ENCODE measurements at places on chromosomes 4 and X.

DNA sequence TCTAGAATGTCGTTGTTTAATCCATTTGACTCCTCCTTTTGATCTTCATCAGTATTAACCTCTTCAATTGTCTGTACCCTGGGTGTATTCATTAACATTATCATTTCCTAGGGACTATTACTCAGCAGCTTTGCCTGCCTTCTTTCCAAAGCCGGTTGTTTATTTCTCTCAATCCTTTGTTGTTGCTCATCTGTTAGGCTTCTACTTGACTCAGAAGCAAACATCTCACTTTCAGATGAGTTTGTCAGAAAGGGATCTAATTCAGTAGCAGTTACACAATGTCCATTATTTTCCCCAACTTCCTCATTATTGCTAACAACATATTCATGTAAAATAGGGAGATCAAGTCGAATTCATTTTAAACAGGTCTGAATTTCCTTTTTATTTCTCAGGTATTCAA lies 22.1 kb upstream of the HSD17B10 start:
- DNase-seq, result no peak

- DNase-seq, result no peak
These were observed 13.7 kb upstream of the DHX15 start for GRCh38 chr4:24598025-24598424.

- DNase-seq, result no peak
These were observed 25.0 kb upstream of the CWH43 start for GRCh38 chr4:48960988-48961635.

- DNase-seq, result no peak
These were observed 148.9 kb upstream of the FGF16 start for GRCh38 chrX:77298296-77298695.

DNA sequence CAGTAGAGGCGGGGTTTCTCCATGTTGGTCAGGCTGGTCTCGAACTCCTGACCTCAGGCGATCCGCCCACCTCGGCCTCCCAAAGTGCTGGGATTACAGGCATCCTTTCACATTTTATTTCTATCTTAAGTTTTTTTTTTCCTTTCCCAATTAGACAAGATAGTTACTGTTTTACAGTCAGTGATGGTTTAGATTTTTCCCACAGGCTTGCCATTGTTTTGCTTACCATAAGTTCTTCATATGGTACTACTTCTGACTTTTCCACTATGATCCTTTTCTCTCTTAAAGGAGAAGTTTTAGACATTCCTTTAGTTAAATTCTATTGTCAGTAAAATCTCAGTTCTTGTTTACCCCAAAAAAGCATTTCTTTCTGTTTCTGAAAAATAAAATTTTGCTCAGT lies 462.6 kb downstream of the CENPC start:
- no peak for DNase-seq

- no peak for DNase-seq
These were observed 169.0 kb downstream of the CORIN start for GRCh38 chr4:47668810-47669408.

DNA sequence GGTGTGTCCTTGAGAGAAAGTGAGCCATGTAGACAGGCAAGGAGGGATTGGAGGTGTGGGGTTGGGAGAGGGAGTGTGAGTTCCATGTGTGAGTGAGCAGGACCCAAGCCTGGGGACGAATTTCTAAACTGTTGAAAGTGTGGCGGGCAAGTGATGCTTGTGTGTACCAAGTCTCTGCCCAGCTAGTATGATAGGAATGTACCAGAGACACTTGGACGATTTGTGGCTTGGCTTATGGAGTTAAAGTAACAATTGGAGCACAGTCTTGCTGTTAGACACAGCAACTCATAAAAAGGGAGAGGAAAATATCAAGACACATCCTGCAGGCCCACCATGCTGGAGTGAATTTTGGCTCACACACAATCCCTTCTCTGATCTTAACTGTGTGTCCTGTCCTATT lies 8.5 kb downstream of the PTTG2 start:
- DNase-seq, result no peak

DNA sequence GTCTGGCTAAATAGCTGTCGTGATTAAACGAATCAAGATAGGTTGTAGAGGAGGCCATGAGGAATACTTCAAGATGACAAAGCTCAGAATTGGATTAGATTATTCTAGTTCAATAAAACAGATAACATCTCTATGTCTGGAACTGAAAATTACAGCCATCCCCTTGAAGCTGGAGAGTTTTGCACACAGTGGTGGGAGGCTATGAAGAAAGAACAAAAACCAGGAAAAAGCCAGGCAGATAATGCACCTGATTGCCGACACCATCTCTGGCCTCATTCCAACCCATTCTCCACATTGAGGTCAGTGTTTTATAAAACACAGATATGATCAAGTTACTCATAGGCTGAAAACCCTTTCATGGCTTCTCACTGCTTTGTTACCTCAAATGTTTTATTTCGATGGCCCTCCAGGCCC lies 188.3 kb downstream of the RASL11B start:
- no peak for DNase-seq

GRCh38 chr4:126800575-126801141 lies 832.1 kb upstream of the INTU start:
- DNase-seq, result no peak

- DNase-seq, result no peak
These were observed 89.5 kb upstream of the LCORL start for GRCh38 chr4:18111081-18111480.

DNA sequence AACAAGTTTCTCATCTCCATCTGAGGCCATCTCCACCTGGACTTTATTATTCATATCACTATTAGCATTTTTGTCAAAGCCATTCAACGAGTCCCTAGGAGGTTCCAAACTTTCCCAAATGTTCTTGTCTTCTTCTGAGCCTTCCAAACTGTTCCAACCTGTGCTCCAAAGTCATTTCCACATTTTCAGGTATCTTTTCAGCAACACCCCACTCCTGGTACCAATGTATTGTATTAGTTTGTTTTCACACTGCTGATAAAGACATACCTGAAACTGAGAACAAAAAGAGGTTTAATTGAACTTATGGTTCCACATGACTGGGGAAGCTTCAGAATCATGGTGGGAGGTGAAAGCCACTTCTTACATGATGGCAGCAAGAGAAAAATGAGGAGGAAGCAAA lies 385.4 kb upstream of the GATB start:
- DNase-seq, result no peak

DNA sequence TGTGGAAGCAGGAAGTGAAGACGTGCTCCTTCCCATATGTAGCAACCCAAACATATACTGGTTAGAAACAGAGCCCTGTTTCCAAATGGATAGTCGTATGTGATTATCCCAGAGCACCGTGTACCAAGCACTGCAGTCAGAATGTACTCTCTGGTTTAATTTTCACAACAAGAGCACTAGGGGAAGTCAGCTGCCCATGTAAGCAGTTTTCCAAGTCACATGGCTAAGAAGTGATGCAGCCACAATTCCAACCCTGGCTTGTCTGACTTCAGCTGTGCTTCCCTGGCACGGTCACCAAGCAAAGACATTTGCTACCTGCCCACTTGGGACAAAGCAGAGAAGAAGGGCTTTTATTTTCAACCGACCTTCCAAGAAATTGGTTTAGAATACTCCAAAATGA lies 28.2 kb upstream of the CEP135 start:
- no peak for DNase-seq

Measured in stimulated activated CD4-positive, alpha-beta T cell treated with anti-CD3 and anti-CD28 coated beads, Interleukin-4, amount 100 ng/mL, for 1 hour (primary cell).